ENCODE measurements at places on chromosomes 7 and 10.

DNA sequence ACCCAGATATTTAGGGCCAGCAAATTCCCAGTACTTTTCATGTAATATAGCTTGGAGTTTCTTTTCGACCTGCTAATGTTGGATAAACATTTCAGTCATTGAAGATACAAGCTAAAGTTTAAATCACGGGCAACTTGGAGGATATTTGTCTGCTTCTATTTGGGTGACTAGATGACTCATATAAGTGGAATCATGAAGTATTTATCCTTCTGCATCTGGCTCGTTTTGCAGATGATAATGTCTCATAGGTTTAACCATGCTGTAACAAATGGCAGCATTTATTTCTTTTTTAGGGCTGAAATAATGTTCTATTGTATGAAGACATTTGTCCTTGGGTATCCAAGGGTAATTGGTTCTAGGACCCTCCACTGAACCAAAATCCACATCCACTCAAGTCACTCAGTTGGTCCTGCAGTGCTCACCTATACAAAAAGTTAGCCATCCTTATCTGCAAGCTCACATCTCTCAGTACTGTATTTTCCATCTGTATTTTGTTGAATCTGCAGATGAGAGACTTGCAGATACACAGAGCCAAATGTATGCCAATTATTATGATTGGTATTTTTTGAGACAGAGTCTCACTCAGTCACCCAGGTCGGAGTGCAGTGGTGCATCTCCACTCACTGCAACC lies 187.2 kb upstream of the CSTF2T start:
- DNase-seq: no peak

- DNase-seq: no peak
Observed at GRCh38 chr7:28520074-28521015, 108.0 kb downstream of the CREB5 start.

DNA sequence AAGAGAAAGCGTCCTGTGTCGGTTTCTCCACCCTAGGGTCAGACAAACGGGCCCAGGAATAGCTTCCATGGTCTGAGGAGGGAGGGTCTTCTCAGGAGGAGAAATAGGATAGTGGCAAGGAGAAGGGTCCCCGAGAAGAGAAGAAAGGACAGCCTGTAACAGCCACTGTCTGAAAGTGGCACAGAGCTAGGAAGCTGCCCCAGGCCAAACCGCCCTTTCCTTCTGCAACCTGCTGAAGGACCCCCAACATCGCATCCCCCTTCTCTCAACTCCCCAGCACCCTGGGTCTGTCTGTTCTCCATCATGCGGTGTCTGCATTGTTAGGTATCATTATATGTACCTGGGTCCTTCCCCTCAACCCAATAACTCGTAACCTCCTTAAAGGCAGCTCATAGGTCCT lies 47.1 kb downstream of the COL17A1 start:
- DNase-seq: no peak

GRCh38 chr7:105621617-105622016 lies 40.3 kb upstream of the EFCAB10 start:
- DNase-seq: no peak

GRCh38 chr10:111344804-111345203 lies 268.0 kb downstream of the ADRA2A start:
- no peak for DNase-seq

GRCh38 chr7:46939558-46939957 lies 642.4 kb downstream of the TNS3 start:
- no peak for DNase-seq

- DNase-seq: no peak
Observed at GRCh38 chr10:15436696-15437095, 65.6 kb upstream of the FAM171A1 start.

GRCh38 chr10:34491678-34492077 lies 323.4 kb downstream of the PARD3 start:
- no peak for DNase-seq

- DNase-seq: no peak
Observed at GRCh38 chr7:28528899-28529298, 116.6 kb downstream of the CREB5 start.

DNA sequence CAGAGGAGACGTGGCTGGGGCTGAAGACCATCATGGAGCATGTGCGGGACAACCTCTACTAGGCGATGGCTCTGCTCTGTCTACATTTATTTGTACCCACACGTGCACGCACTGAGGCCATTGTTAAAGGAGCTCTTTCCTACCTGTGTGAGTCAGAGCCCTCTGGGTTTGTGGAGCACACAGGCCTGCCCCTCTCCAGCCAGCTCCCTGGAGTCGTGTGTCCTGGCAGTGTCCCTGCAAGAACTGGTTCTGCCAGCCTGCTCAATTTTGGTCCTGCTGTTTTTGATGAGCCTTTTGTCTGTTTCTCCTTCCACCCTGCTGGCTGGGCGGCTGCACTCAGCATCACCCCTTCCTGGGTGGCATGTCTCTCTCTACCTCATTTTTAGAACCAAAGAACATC lies 22.0 kb upstream of the CPA5 start:
- DNase-seq: no peak

DNA sequence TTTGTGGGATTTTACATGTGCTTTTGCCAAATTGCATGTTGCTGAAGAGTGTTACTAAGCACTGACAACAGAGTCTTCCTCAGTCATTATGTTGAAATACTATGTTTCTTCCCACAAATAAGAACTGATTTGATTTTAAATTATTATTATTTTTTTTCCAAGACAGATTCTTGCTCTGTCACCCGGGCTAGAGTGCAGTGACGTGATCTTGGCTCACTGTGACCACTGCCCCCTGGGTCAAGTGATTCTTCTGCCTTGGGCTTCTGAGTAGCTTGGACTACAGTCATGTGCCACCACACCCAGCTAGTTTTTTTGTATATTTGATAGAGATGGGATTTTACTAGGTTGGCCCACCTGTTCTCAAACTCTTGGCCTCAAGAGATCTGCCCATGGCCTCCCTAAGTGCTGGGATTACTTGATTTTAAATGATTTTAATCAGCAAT lies 42.3 kb downstream of the MINPP1 start:
- DNase-seq: no peak

DNA sequence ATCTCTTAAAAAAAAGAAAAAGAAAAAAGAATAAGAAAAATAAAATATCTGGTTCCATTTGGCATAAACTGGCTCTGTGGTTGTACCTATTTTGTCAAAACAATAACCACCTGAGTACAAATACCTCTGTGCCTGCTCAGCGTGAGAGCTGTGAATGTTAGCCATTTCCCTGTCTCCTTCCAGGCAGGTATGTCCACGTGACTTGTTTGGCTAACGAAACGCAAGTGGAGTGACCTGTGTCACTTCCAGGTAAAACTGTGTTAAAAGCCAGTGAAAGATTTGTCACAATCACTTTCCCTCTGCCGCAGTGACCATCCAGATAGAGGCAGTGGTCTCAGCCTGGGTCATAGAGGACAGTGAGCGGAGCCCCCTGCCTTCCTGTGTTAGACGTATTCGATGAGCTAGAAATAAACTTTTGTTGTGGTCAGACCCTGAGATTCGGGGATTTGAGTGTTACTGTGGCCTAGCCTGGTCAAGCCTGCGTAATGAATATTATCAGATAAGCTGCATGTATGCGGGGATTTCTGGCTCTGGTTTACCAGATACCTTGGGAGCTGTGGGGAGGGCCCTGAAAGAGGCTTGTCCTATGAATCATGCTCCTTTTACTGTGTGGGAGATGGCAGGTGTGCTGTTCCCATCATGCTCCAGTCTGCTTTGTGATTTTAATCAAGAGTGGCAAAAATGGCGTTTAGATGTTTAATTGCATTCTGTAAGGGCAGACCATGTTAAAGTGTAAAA lies 3.8 kb downstream of the PTER start:
- DNase-seq: no peak

DNA sequence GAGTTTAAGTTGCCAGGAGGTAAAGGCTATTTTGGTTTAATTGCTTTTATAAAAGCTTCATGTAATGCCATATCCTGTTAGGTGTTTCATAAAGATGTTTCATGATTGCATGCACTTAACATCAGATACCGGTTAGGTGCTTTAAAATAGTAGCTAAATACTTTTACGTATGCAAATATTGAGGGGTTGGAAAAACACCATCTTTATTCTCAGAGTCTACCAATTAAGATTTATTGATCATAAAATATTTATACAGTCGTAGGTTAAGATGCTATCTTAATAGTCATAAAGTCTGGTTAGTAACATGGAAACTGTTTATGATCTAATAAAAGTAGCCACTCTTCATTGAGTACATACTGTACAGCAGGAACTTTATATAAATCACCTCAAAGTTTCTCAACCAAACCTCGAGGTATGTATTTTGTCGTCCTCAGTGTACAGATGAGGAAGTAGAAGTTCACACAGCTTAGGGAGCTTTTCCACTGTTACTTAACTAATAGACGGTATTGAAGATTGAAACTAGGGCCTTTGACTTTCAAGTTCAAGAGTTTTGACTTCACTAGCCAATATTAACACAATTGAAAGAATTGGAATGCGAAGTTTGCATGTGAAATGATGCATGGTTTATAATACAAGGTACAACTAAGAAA lies 897.1 kb downstream of the GATA3 start:
- no peak for DNase-seq

- DNase-seq: no peak
Observed at GRCh38 chr7:134186801-134187200, 59.7 kb downstream of the LRGUK start.

DNA sequence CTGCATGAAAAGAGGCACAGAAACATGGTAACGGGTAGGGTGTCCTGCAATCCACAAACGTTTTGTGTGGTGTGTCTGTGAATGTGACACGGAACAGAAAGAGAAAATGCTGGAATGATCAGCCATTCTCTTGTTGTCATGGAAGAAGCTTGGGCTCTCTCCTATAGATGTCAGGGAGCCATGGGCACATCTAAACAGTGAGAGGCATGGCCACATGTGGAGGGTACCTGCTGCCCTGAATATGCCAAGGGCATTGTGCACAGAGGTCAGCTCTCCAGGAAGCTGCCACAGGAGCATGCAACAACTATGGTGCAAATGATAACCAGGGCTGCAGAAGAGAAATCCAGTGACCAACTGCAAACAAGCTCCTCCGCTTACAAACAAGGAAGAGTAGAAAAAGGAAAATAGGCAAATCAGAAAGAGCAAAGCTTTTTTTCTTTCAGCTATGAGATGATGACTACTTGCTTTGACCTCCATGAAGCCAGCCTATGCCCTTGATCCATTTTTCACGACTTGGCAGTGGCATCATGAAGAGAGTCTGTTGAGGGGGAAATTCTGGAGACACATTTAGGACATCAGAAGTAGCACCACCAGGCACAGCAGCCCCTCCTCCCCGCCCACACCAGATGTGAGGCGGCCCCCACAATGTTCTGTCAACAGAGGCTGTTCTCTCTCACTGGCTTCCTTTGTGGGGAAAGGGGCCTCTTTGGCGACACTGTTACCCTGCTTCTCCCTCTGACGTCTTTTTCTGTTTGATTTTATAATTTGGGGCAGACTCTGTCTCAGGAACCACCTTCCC lies 4.8 kb upstream of the PDE1C start:
- no peak for DNase-seq

GRCh38 chr10:102227050-102227449 lies 951 bp downstream of the ELOVL3 start:
- DNase-seq: no peak

- DNase-seq: no peak
Observed at GRCh38 chr7:82209179-82209747, 234.3 kb downstream of the CACNA2D1 start.

GRCh38 chr10:121098211-121098610 lies 247.0 kb downstream of the WDR11 start:
- DNase-seq: no peak

DNA sequence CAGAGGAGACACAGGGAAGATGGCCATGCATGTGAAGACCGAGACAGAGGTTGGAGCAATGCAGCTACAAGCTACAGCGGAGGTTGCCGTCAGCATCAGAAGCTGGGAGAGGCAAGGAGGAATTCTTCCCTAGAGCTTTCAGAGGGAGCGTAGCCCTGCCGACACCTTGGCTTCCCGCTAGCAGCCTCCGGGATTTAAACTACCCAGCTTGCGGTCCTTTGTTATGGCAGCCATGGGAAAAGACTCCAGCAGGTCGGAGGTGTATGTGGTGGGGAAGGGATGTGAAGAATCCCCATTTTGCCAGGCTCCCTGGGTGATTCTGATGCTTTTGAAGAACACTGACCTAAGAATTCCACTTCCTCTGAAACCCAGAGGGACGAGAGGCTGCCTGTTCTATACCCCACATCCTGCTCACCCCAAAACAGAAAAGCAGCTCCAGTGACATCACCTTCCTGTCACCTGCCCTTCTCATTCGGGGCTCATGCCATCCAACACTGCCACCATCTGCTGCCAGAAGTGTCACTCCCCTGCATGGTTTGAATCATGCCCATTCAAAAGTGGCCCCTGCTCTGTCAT lies 3.3 kb upstream of the SEPHS1 start:
- peak; percentile 31 for DNase-seq

DNA sequence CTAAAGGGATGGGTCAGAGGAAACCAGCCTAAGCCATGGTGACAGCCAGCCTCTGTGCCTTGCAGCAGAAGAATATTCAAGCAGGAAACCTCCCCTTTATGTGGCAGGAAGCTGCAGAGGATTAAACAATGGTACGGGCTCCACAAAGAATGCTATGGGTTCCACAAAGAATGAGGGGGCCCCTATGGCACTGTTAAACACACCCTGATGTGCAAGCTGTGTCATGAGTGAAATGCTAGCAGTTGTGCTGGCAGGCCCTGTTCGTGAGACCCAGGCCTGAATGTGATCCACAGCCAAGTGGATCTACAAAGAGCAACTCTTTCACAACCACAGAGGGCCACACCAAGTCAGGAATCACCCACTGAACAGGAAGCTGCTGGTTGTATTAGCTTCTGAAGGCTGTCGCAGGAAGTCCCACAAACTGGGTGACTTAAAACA lies 68.9 kb downstream of the MYOF start:
- DNase-seq: peak; percentile 16

GRCh38 chr7:28984631-28985030 lies 26.5 kb upstream of the TRIL start:
- no peak for DNase-seq

- DNase-seq: no peak
Observed at GRCh38 chr7:125847692-125848091, 918.1 kb upstream of the POT1 start.

GRCh38 chr10:60760711-60761210 lies 17.5 kb upstream of the CDK1 start:
- no peak for DNase-seq

GRCh38 chr10:112262546-112262945 lies 20.7 kb upstream of the TECTB start:
- no peak for DNase-seq

DNA sequence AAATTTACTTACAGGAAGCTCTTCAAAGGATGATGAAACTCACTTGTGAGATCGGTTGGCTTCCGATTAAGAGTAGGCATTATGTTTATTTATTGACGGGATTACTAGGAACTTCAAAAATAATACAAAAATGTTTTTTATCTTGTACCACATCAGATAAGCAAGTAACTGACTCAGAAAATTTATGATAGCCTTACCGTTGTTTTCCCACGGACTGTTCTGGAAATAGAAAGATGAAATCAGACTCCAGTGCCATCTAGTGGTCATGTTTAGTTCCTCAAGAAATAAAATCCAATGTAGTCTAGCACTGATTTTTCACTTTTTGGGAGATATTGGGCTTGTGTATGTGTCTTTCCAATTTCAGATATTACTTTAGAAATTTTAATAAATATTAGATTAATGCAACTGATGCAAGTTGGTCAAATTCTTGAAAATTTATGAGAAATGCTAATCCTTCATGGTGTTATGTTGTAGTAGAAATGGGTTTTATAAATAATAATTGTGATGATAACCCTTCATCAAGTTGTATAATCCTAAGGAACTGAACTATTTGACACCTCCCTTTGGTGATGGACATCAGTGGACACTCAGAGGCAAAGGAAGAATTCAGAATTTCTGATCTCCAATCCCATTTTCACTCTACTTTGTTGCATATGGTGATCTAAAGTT lies 168.8 kb downstream of the TMEM26 start:
- DNase-seq: no peak

All from activated gamma-delta T cell treated with Interleukin-2 at 50 U/mL for 16 hours (primary cell).